Sigmoid colon (tissue), 7 donors: ENCODE measurements at places on chromosomes 13 and 19.

DNA sequence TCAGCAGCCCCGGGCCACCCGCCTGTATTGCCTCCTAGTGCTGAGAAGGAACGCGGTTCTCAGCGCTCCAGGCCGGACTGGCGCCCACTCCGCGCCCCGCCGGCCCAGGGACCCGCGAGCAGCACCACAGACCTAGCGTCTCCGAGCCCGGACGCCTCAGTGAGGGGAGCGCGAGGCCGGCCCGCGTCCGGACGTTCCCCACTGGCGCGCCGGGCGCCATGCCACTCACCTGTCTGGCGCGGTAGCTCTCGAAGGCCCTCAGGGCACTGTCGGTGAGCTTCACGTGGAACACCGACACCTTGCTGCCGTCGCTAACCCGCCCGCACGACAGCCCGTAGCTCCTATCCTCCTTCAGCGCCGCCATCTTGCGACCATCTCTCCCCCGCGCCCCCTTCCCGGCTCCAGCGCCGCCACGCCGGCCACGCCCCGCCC lies at the start of gene ELL:
Gene ELL (minus strand): TSS at position 379 of the 432 bp plus-strand sequence. CDS start 15 bp downstream, at position 364.
- DNase-seq = no peak
- no peaks in the 10 kb centered on the region for H3K27me3 ChIP-seq
- H3K4me3 ChIP-seq = peak within 1 kb of the TSS; percentile 85
- peaks cover 12% of the 10 kb centered on the region for H3K4me1 ChIP-seq
- no peaks in the 10 kb centered on the region for H3K36me3 ChIP-seq

GRCh38 chr13:109652531-109652930 lies 133.9 kb downstream of the IRS2 start:
- no peak for DNase-seq
- no peaks in the 10 kb centered on the region for H3K4me1 ChIP-seq
- no peaks in the 10 kb centered on the region for H3K36me3 ChIP-seq
- no peak overlapping the region for H3K27ac ChIP-seq
- H3K4me3 ChIP-seq = no peak overlapping the region
- H3K27me3 ChIP-seq = no peaks in the 10 kb centered on the region

DNA sequence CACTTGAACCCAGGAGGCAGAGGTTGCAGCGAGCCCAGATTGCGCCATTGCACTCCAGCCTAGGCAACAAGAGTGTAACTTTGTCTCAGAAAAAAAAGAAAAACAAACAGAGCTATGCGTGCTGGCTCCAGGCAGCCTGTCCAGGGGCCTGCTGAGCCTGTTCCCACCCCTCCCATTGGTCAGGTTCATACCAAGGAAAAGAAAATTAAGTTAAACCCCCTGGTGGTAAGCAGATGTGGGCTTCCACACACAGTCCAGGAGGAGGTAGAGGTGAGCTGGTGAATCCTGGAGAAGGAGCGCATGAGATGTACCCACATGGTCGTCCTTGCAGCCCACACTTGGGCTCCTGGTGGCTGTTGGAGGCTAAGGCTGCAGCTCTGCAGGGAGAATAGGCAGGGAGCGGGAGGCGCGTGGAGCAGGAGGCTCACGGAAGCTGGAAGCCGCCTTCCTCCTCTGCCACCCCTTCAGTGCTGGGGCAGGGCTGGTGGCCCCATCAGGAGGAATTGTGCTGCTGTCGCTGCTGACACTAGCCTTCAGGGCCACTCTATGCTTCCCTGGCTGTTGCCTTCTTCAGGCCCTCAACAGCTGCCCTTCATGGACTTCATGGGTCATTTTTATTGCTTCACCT lies 10.5 kb upstream of the CHAMP1 start:
- no peak for DNase-seq
- peaks cover 38% of the 10 kb centered on the region for H3K36me3 ChIP-seq
- no peak overlapping the region for H3K27ac ChIP-seq

DNA sequence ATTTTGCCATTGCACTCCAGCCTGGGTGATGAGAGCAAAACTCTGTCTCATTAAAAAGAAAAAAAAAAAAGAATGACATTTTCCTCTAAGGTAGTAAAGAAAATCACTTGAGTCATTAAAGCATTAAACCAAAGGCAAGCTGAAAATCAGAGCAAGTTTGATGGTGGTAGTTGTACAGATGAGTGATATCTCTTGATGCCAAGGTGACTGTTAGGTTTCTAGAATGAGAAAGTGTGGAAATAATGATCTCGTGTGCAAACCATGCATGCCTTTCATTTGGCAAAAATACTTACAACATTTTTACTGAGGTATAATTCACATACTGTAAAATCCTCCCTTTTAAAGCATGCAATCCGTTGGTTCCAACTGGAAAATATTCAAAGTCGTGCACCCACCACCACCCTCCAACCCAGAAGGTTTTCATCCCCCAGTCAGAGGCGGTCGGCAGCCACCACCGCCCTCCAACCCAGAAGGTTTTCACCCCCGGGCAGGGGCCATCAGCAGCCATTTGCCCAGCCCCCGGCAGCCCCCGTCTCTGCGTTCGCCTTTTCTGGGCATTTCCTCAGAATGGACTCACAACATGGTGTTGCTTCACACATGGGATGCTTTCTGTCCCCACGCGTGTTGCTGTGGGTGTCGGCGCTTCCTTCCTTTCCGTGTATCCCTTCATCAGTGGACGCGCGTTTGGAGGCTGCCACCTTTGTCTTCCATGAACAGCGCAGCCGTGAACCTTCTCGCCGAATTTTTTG lies 90.2 kb downstream of the ATP11A start:
- H3K36me3 ChIP-seq = no peaks in the 10 kb centered on the region
- H3K4me3 ChIP-seq = no peak overlapping the region
- H3K27ac ChIP-seq = no peak overlapping the region

DNA sequence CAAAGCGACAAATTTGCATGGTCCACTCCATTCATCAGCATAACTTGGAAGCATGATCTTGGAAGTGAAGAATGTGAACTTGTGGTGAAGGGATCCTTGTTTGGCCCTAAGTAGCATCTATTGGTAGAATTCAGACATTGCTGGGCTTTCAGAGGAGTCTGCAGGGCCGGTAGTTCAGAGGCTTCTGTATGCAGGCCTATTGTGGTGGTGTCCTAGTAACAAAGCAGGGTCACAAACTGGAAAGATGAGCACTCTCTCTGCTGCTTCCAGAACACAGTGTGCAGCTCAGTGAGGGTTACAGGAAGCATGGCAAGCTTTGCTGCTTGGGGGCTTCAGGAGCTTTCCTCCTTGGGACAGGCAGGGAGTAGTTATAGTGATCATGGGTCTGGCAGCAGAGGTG lies 206.0 kb downstream of the TDRD3 start:
- no peaks in the 10 kb centered on the region for H3K4me1 ChIP-seq
- H3K27me3 ChIP-seq = no peaks in the 10 kb centered on the region
- no peak overlapping the region for H3K4me3 ChIP-seq
- no peaks in the 10 kb centered on the region for H3K36me3 ChIP-seq

DNA sequence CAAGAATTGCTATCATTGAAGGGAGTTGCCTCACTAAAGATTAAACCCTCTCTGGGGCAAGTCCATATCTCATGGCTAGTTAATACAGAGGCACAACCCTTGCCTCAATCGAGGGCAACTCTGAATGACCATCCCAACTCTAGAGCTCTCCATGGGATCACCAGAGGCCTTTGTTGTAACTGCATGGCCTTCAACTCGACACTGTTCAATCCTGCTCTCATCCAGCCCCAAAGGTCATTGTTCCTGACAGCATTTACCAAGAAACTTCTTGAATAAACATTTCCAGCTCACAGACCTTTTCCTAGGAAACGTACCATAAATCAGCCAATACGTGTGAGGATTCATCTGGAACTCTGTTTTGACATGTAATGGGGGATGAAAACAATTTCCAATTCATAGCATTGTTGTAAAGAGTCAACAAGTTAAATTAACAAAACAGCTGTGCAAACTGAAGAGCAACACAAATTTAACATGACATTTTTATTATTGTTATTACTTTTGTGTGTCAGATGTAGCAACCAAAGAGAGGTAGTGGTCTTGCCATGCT lies 452.7 kb downstream of the SUCLA2 start:
- no peaks in the 10 kb centered on the region for H3K27me3 ChIP-seq
- no peak overlapping the region for H3K4me3 ChIP-seq
- no peak for DNase-seq
- peaks cover 17% of the 10 kb centered on the region for H3K4me1 ChIP-seq
- H3K36me3 ChIP-seq = no peaks in the 10 kb centered on the region

GRCh38 chr19:8731428-8732169 lies 10.2 kb downstream of the OR2Z1 start:
- DNase-seq = no peak
- no peaks in the 10 kb centered on the region for H3K4me1 ChIP-seq
- no peaks in the 10 kb centered on the region for H3K36me3 ChIP-seq
- no peak overlapping the region for H3K27ac ChIP-seq
- no peaks in the 10 kb centered on the region for H3K27me3 ChIP-seq

DNA sequence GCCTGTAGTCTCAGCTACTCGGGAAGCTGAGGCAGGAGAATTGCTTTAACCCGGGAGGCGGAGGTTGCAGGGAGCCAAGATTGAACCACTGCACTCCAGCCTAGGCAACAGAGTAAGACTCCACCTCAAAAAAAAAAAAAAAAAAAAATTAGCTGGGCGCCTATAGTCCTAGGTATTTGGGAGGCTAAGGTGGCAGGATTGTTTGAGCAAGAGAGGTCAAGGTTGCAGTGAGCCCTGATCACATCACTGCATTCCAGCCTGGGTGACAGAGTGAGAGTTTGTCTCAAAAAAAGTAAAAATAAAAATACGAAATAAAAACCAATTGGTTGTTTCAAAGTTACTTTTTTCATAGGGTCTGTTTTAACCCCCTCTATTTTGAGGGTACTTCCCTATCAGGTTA lies 1.3 kb upstream of the LMNB2 start:
- H3K4me3 ChIP-seq = no peak overlapping the region
- H3K4me1 ChIP-seq = peaks cover 3% of the 10 kb centered on the region
- no peaks in the 10 kb centered on the region for H3K36me3 ChIP-seq
- no peak overlapping the region for H3K27ac ChIP-seq
- no peak for DNase-seq

DNA sequence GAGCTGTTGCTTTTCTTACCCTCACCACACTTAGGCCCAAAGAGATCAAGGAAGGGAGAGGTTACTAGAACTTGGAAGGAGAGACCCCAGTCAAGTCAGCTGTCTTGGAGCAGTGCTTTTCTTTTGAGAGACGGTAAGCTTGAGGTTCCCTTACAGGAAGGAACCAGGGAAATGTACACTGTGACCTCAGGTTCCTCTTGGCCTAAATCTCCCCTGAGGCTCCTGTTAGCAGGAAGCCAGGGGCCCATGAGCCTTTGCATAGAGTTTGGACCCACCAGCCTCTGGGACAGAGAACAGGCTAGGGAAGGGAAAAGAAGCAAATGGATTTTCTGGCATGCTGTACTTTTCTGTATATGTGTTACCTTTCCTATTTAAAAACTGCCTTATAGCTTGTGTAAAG lies 5.9 kb upstream of the GPR18 start:
- H3K27me3 ChIP-seq = no peaks in the 10 kb centered on the region
- no peak overlapping the region for H3K4me3 ChIP-seq
- no peaks in the 10 kb centered on the region for H3K36me3 ChIP-seq
- H3K27ac ChIP-seq = no peak overlapping the region
- peaks cover 14% of the 10 kb centered on the region for H3K4me1 ChIP-seq
- DNase-seq = no peak

GRCh38 chr13:49450105-49450819 lies 6.2 kb downstream of the SETDB2 start:
- H3K27ac ChIP-seq = no peak overlapping the region
- DNase-seq = no peak
- no peaks in the 10 kb centered on the region for H3K27me3 ChIP-seq

DNA sequence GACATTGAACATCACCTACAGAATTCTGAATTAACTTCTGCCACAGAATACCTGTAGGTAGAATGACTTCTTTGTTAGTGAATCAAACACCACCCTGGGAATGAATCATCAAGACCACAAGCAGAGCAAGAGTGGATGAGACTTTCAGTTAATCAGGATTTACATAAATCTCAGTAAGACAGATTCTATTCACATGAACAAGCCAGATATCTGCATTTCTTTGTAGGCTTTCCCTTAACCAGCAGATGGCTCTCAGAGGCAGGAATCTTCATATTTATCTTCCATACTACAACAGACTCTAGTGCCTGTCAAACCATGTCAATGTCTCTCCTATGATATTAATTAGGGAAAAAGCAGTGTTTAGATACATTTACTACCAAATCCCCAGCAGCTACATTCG lies 412.1 kb downstream of the KLF12 start:
- no peak overlapping the region for H3K4me3 ChIP-seq
- no peaks in the 10 kb centered on the region for H3K36me3 ChIP-seq
- no peaks in the 10 kb centered on the region for H3K4me1 ChIP-seq
- no peaks in the 10 kb centered on the region for H3K27me3 ChIP-seq
- no peak overlapping the region for H3K27ac ChIP-seq
- no peak for DNase-seq

- H3K36me3 ChIP-seq = peaks cover 8% of the 10 kb centered on the region
- DNase-seq = no peak
- H3K27me3 ChIP-seq = no peaks in the 10 kb centered on the region
- no peak overlapping the region for H3K27ac ChIP-seq
- H3K4me3 ChIP-seq = no peak overlapping the region
Observed at GRCh38 chr19:40081411-40081810, 9.3 kb downstream of the ZNF780A start.

- no peak overlapping the region for H3K4me3 ChIP-seq
- H3K27ac ChIP-seq = peak overlapping the region; percentile 47
- H3K36me3 ChIP-seq = no peaks in the 10 kb centered on the region
Observed at GRCh38 chr19:37997911-37998344, 90.9 kb downstream of the SIPA1L3 start.

DNA sequence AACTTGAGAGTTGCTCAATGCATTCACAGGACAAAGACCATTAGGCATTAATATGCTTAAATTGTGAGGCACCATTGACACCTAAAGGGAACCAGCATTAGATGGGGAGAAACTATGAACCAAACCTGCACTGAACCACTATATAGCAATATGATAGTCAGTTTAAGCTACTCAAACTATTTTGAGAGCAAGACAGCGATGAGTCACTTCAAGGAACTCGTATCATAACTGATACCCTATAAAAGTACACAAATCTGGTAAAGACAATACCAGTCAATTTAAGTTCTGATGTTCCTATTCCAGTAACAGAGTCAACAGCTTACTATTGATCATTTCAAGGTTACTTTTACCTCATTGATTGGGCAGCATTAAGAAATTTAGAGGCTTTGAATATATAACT lies 151.3 kb upstream of the ATXN8OS start:
- H3K36me3 ChIP-seq = no peaks in the 10 kb centered on the region
- no peaks in the 10 kb centered on the region for H3K27me3 ChIP-seq
- H3K4me1 ChIP-seq = no peaks in the 10 kb centered on the region
- H3K27ac ChIP-seq = no peak overlapping the region
- no peak for DNase-seq

- peaks cover 20% of the 10 kb centered on the region for H3K36me3 ChIP-seq
- peaks cover 14% of the 10 kb centered on the region for H3K4me1 ChIP-seq
- no peaks in the 10 kb centered on the region for H3K27me3 ChIP-seq
- no peak for DNase-seq
Observed at GRCh38 chr19:16397791-16398529, 73.3 kb downstream of the KLF2 start.

GRCh38 chr19:16095071-16095571 lies 16.6 kb upstream of the RAB8A start:
- H3K27me3 ChIP-seq = no peaks in the 10 kb centered on the region
- H3K36me3 ChIP-seq = peaks cover 63% of the 10 kb centered on the region
- H3K4me1 ChIP-seq = peaks cover 35% of the 10 kb centered on the region
- H3K27ac ChIP-seq = peak overlapping the region; percentile 100
